DMS79 (cell line): ENCODE measurements at places on chromosomes 5 and 9.

DNA sequence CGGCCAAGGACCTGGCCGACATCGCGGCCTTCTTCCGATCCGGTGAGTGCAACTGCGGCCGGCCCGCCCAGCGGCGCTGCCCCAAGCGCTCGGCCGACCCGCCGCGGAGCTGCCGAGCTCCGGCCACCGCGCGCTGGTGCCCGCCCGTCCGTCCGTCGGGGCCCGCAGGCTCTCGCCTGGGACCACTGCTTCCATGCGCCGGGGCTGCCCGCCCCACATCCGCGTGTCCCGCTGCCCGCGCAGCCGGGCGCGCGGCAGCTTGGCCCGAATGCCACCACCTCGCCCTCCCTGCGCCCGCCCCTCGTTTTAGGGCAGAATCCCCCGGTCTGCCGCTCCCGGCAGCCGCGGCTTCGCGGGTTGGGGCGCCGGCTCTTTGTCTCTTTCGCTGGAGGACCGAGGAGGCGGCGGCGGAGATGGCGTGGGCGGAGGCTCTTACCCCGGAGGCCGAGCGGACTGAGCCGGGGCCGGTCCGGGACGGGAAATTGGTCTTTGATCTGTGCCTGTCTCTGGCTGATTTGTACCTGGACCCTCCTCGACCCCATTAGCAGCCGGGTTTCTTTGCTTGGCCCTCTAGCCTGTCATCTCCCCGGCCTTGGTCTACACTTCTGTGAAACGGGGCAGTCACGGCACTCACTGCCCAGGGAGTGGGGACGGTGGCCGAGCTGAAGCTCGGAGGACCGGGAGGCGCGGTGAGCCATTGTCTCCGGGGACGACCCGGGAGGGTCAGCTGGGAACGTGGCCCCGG lies 871 bp downstream of the TRIO start:
- no peak for DNase-seq

DNA sequence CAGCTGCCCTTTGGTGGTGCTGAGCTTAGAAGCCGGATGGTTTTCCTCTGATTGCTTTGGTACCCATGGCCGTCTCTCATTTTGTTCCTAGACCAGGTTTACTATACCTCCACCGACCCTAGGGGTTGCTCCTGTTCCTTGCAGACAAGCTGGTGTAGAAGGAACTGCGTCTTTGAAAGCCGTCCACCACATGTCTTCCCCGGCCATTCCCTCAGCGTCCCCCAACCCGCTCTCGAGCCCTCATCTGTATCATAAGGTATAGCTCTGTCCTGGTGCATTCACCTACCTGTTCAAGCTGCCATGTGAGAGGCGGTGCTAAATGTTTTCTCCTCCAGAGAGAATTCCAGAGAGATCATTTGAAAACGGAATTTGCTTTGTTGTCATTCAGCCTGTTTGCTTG lies 39.5 kb downstream of the TENT4A start:
- DNase-seq, result no peak

DNA sequence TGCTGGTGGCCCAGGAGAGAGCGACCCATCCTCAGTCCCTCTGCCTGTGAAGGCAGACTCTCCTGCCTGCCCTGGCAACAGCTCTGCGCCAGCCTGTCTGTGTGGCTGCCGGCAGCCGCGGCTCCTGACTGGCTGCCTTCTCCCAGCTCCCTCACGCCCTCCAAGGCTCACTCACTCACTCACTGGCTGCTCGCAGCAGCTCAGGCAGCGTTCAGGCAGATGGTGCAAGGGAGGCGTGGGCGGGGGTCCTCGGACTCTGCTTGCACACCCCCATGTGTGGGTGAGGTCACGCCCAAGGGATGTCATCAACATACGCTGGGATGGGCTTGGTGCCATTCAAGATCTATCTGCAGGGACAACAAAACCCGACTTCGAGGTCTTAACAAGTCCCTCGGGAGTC lies 66.7 kb downstream of the DAB2IP start:
- DNase-seq, result no peak

DNA sequence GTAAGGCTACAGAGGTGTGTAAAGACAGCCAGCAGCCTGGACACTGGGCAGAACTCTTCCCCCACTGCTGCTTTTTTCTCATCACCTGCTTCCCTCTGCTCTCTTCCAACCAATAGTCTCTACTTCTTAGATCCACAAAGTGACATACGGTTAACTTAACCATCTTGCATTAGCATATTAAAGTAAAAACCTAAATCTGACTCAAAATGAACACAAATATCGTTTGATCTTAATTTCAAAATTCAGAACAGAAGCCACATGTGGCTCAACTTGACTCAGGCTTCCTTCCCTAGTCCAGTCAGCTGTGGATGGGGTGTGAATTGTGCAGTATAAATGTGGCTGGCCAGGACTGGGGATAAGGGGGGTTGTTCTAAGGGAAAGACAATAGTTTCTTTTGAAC lies 114.3 kb downstream of the STARD4 start:
- no peak for DNase-seq

DNA sequence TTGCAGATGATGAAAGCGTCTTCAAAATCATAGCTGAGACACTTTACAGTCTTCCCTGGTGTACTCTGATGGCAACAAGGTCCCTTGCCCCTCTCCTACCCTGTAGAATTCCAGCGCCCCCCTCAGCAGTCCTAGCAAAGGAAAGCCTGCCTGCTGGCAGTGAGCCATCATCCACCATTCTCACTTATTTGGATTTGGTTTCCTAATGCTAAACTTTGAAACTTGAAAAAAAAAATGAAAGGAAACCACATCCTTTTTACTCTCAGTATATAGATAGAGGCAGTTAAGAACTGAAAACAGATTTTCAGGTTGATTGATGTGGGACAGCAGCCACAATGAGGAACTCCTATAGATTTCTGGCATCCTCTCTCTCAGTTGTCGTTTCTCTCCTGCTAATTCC lies at the start of gene GZMA:
GZMA (plus strand) TSS at position 299 of the 400 bp plus-strand sequence; CDS start at position 336, 37 bp downstream.
- no peak for DNase-seq

DNA sequence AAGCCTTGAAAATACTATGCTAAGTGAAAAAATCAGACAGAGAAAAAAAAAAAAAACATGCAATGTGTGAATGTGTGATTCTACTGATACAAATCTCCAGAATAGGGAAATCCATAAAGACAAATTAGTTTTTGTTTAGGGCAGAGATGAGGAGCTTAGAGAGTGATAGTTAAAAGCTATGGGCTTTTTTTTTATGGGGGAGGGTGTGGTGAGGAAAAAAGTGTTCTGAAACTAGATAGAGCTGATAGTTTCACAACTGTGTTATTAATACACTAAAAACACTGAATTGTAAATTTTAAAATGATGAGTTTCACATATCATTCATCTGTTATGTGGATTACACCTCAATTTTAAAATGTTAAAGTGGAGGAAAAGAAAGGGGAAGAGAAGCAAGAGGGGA lies 228.3 kb upstream of the ZNF462 start:
- DNase-seq, result no peak

DNA sequence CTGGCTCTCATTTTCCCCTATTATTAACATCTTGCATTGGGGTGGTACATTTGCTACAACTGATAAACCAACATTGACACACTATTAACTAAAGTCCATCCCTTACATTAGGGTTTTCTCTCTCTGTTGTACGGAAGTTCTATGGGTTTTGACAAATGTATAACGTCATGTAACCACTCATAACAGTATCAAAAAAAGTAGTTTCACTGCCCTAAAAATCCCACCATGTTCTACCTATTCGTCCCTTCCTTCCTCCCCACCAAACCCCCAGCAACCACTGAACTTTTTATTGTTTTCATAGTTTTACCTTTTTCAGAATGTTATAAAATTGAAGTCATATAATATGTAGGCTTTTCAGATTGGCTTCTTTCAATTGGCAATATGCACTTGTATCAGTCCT lies 40.1 kb downstream of the MLLT3 start:
- DNase-seq, result no peak

DNA sequence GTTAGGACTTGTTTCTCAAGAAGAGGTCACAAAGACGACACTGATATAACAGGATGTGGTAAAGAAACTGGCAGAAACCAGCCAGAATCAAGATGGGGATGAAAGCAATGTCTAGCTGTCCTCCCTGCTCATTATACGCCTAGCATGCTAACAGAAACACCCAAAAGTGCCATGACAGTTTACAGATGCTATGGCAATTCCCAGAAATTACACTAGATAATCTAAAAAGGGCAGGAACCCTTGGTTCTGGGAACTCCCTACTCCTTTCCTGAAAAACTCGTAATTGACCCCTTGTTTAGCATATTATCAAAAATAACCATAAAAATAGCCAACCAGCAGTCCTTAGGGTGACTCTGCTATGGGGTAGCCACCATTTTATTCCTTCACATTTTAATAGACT lies 10.9 kb upstream of the MRPS30 start:
- DNase-seq, result no peak

DNA sequence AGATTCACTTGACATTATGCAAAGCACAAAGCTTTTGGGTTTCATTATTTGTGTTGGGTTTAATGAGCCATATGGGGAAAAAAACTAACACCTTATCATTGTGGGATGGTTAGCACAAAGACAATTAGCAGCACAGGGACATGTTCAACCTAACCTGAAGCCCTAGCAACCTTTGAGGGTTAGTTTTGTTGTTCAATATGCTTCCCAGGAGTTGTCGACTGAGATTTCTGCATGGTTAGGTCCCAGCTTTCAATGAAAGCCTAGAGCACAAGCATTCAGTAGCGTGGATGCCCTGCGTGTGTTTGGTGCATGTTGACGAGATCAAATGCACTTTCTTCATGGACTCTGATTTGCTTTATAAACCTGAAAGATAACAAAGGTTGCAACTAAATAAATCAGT lies 565.2 kb upstream of the TLE4 start:
- no peak for DNase-seq

DNA sequence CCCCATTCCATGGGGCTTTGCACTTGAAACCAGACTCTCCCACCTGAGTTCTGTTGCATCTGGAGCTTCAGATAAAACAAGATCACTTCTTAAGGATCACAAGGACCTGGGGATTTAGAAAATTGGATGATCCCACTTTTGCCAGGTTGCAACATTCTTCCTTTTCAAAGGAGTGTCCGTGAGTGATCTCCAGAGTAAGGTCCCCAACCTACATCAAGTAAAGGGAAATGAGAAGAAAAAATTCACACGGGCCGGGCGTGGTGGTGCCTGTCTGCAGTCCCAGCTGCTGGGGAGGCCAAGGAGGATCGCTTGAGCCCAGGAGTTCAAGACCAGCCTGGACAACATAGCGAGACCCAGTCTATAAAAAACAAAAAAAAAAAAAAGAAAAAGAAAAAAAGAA lies 41.2 kb upstream of the COL5A1 start:
- DNase-seq, result no peak

DNA sequence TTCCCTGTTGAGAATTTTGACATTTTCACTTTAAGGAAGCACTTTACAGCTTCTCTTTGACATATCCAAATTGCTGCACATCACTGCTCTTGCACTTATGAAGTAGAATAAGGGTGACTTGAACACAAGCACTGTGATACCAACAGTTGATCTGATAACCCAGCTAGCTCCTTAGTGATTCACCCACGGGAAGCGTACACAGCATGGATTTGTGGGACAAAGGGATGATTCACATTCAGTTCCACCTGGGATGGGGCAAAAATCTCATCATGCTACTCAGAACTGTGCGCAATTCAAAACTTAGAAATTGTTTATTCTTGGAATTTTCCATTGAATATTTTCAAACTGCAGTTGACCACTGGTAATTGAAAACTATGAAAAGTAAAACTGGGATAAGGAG lies 1565.5 kb upstream of the CDH9 start:
- no peak for DNase-seq

- DNase-seq, result no peak
Measured at GRCh38 chr5:1178529-1179382, 22.6 kb upstream of the SLC6A19 start.

DNA sequence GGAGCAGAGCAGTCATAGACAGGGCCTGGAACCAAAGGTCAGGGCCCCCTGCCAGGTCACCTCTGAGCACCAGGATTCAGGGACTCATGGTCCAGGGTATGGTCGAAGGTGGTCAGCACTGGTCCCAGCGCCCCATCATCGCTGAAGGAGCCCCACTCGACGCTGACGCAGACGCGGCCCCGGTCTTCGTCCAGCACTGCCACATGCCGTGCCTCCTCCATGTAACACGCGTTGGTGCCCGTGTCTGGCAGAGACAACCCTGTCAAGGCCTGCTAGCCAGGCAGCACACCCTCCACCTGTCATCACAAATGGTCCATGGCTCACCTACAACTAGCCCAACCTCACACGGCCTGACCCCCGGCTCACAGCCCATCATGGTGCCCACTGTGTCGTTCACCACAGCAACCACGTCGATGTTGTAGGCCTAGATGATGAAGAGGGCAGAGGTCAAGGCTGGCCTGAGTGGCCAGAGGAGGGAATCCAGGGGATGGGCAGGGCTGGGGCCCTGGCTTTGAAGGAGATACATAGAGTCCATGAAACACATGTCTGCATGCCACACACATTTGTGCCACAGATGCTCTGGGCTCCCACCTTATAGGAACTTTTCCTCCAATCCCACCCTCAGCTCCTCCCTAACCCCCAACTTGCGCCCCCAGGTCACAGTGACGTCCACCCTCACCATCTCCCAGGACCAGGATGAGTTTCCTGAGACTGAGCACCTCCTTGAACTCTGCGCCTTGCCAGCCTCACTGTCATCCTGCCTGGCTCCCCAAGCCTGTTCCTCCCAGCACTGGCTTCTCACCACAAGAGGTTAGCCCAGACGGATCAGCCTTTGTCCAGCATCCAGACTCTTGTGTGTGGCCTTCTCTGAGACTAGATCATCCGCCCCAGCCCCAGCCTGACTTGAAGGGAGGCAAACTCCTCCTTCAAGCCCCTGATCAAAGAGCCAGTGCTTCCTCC lies 9.5 kb downstream of the HK3 start:
- no peak for DNase-seq

- DNase-seq, result no peak
Measured at GRCh38 chr5:126430631-126431030, 7.4 kb downstream of the GRAMD2B start.

DNA sequence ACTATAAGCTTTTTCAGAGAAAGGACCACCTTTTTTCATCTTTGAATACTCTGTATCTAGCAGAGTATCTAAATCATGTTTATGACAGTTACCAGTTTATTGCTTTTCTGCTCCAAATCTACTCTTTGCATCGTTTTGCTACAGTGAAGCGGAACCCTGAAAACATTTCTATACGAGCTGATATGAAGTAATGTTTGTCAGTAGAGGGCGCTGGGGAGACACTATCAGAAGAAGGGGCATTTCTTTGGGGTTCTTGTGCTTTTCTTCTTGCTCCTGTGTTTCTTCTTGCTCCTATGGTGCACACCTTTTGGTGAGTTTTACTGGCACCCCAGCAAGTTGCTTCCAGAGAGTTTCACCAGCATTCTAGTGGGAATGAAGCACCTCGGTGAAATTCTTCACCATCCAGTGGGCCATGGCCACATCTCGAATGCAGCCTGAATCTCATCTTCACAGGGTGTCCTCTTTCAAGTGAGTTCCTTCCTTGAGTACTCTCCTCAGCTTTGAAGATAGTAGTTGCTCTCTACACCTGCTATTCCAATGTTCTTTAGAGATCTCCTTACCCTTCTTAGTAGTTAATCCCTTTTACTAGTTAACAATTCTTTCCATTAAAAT lies 98.4 kb downstream of the FGF1 start:
- no peak for DNase-seq

- DNase-seq, result no peak
Measured at GRCh38 chr5:172007175-172008110, 1.0 kb upstream of the FBXW11 start.

GRCh38 chr5:151019331-151019730 lies 1.1 kb upstream of the GPX3 start:
- no peak for DNase-seq
